ENCODE measurements at places on chromosomes 7 and 10.

DNA sequence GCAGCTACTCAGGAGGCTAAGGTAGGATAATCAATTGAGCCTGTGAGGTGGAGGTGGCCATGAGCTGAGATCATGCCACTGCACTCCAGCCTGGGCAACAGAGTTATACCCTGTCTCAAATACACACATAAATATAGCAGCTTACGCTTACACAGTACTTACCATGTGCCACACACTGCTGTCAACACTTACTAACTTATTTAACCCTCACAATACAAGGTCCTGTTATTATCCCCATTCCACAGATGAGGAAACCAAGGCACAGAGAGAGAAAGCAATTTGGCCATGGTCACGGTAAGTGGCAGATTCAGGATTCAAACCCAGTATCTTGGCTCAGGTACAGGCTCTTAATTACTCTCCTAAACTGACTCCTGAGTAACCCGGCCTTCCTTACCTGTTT is 19.1 kb downstream of the DLG5 start:
- no peak for DNase-seq

DNA sequence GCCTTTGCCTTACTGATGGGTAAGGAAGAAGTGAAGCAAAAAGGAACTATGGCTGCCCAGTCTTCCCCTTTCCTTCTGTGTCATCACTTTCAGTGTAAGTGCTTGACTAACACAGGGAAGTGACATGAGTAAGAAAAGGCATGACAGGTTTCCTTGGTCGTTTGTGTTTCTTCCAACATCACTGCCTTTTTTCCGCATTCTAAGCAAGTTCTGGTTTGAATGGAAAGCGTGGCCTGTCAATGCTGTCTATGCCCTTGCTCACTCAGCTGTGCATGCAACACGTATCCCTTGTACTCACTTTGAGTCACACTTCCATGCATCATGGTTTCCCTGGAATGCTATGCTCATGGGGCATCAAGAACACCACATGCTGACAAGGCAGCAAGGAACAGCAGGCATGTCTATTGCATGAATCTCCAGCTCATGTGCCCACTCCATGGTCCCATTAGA is 111.8 kb downstream of the OAT start:
- DNase-seq, result no peak

- no peak for DNase-seq
Observed at GRCh38 chr7:13542451-13542850, 447.0 kb downstream of the ETV1 start.

DNA sequence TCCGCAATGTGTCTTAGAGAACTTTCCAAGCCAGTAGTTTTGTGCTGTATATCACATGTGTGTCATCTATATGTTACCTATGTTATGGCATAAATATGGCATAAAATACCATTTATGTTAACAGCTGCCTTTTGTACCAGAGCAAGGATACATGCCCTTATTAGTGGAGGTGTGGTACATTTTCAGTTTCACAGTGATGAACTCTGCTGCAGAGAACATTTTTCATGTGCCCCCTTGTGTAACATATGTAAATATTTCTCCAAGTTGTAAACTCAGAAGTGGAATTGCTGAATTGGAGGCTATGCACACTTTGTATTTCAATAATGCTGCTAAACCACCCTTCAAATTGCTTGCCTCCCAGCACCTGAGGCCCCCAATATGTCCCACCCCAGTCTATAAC is 31.9 kb upstream of the CRHR2 start:
- DNase-seq, result no peak

DNA sequence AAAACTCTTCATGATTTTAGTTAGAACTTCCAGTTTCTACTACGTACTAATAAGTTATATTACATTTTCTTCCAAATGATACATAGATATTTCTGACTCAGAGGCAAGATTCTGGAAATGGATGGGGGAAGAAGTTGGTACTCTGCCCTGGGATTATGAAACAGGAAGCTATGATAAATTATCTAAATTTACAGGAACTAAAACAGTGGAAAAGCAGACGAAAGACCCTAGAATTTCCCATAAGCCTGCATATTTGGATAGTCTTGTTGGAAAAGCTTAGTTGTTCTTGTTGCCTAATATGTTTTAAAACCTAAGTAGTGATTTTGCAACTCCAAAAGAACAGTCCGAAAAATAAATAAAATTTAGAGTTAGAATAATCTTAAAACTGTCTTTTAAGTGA is 21.8 kb downstream of the CFAP69 start:
- peak; percentile 67 for DNase-seq

GRCh38 chr7:52168085-52168484 is 851.5 kb upstream of the COBL start:
- DNase-seq, result no peak
